Esophagus mucosa (tissue), 1 donor: ENCODE measurements at places on chromosomes 2 and 18. TPM values are rescaled to one million over a fixed set of nuclear protein-coding genes. Genes with fewer than 3 reads are reported as not detected.

DNA sequence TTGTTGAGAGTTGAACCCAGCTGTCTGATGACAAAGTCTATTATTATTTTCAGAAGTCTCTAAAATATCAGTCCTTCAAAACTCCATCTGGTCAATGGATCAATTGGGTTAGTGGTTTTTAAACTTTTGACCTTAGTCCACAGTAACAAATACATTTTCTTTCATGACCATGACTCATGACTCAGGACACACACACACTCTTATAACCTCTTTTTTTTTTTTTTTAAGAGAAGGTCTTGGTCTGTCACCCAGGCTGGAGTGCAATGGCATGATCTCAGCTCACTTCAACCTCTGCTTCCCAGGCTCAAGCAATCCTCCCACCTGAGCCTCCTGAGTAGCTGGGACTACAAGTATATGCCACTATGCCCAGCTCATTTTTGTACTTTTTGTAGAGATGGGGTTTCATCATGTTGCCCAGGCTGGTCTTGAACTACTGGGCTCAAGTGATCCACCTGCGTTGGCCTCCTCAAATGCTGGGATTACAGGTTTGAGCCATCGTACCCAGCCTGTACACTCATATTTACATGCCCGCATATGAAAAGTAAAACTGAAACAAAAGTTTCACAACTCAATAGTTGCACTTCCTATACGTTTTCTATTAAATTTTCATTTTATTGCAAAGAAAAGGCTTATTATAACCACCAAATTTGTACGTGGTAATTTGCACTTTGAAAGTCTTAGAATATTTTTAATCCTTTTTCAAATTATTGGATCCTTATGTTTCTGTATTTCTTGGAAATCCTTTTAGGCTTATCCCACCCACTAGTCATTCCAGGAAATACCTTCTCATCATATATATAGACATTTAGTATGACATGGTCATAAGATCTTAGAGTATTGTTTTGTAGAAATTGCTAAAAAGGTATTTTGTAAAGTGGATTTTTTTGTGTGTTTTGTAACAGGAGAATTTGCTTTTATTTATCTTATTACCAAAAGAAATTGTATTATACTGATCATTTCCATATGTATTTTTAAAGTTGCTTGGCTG is 199.0 kb downstream of the LPIN1 start:
- ATAC-seq = no peak

DNA sequence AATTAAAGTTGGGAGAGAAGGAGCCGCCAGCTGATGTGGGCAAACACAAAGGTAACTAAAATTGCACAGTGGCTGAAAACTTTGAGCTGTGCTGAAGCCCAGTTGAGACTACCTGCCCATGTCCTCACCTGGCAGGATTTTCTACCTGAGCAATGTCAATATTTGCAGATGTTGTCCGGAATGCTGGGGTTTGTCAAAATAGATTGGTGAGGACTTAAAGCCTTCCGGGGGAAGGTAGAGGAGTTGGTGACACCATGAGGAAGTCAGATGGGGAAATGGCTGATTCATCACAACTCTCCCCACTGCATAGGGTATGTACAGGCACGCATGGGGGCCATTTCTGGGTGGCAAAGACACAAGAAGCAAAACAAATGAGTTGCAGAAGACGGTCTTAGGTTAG is 114.9 kb downstream of the ALK start:
- peak; percentile 27 for ATAC-seq

GRCh38 chr2:172280571-172281361 is 146.6 kb upstream of the ITGA6 start:
- no peak for ATAC-seq

- no peak for ATAC-seq
Measured at GRCh38 chr2:98399140-98399539, 45.5 kb upstream of the INPP4A start.

DNA sequence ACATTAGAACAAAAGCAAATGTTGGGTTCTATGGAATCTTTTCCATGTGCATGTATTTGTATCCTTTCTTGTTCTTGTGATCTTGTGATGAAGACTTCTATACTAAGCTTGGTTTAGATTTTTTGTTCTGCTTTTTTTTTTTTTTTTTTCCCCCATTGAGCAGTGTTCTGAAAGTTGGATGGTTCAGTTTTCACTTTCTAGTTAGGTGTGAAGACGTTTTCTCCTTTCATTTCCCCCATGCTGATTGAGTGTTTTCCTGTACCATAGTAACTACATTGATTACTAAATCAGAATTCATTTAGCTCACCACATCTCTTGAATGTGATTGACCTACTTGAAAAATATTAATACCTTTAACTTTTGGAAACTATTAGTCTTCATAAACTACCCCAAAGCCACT is 34.1 kb downstream of the NOP58 start:
- ATAC-seq = no peak

- ATAC-seq = no peak
Measured at GRCh38 chr2:107806901-107807300, 19.8 kb upstream of the RGPD4 start.

DNA sequence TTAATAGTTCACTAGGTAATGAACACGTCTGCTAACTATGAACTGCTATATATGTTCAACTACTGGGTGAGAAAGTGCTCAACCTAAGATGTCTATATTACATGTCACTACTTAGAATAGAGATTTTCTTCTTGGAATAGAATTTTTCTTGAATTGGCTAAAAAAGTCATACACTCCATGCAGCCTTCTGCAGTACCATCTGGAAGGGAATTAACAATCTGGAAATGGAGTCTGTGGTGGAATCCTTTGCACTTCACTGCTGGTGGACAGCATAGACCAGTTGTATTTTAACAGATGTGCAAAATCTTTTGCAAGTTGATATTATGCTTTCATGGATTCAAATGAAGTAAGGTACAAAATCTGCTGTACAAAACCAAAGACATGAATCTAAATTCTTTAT is 799.6 kb downstream of the KCNJ3 start:
- ATAC-seq = no peak

DNA sequence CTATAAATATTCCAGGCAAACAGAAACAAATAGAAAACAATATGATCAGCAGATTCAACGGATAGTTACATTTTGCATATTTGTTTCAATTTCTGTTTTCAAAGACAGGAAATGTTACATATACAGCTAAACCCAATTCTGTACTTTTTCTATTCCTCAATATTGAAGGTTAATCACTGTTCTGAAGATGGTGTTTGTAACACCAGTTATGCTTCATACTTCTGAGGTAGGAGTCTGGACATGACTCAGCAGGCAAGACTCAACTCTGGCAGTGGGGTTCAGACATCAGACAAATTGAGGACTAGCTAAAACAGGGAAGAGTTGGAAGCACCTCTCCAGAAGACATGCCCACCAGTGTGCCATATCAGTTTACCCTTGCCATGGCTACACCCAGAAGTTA is 16.6 kb downstream of the SERPINB13 start:
- ATAC-seq = peak; percentile 69

THAP4 gene
- total RNA-seq = 38.9 TPM

UGT1A3 gene
- total RNA-seq = 0.28 TPM

ZNF396 gene
- total RNA-seq = 0.80 TPM

SETBP1 gene
- total RNA-seq = 8.5 TPM

SKA1 gene
- 7.0 TPM for total RNA-seq

DCC gene
- not detected for total RNA-seq
